ENCODE measurements at places on chromosomes 7 and 10.

DNA sequence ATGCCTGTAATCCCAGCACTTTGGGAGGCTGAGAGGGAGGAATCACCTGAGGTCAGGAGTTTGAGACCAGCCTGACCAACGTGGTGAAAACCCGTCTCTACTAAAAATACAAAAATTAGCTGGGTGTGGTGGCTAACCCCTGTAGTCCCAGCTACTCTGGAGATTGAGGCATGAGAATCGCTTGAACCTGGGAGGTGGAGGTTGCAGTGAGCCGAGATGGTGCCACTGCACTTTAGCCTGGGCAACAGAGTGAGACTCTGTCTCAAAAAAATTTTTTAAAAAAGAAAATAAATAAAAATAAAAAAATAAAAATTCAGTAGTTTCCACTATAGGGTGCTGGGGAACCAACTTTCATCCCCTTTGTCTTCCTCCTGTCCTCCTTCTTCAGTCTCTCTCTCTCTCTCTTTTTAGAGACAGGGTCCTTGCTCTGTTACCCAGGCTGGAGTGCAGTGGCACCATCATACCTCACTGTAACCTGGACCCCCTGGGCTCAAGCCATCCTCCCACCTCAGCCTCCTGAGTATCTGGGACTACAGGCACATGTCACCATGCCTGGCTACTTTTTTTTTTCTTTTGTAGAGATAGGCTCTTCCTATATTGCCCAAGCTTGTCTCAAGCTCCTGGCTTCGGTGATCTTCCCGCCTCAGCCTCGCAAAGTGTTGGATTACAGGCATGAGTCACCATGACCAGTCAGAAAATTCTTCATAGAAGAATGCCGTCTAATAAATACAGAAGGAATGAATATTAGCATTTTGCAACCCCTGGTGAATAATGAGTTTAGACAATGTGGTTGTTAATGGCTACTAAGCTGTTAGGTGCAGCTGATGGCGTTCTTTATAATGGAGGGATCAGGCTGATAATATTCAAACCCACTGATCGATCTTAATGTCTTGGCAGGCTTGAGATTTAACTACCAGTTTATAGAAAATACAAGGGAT is 20.6 kb downstream of the RBM20 start:
- DNase-seq = no peak

GRCh38 chr10:25687521-25687920 is 246.5 kb upstream of the MYO3A start:
- DNase-seq = no peak

DNA sequence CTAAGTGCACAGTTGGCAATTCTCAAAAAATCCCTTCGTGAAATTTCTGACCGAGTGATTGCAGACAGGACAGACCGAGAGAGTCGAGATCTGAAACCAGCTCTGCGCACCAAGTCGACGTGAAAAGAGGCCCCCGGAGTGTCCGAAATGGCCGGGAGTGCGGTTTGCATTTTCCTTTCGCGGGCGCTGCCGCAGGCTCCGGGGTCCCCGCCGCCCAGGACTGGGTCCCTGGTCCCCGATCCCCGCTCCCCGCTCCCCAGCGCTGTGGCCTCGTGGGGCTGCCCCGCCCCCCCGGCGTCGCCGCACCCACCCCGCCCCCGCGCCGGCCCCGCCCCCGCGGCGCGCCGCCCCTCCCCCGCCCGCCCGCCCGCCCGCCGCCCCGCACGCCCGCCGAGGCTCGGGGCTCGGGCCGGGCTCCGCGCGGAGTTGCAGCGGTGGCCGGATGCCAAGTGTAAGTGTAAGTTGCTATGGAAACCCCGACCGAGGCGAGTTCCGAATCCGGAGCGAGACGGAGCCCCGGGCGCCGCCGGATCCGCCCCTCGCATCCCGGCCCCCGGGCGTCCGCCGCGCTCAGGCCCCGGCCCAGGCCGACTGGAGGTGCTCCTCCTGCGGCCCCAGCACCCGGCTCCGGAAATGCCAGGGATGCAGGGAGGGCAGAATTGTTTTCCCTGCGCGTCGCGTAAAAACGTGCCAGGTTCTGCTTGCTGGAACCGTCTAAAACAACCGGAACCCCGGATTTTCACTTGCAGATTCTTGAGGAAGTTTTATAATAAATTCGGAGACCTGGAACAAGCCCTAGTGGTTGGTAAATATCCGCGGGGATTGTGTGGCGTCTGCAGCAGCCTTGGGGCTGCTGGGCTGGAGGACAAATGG is 4.6 kb downstream of the BMI1 start:
- DNase-seq = peak; percentile 83

DNA sequence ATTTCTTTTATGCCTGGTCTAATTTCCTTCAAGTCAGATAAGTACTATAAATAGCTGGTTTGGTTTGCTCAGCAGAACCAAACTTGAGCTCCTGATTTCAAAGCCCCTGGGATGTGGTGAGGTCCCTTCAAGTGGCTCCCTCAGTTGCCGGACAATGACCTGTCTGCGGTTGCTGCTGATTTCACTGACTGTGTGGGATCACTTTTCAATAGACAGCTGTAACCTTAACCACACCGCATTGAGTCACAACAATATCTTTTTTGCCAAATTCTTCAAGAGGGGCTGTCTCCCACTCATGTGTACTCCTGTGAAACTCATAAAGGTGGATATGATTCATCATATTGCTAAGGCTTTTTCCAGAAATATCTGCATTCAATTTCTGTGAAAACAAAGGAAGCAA is 23.1 kb upstream of the ITGA8 start:
- DNase-seq = no peak

- DNase-seq = no peak
Observed at GRCh38 chr10:6770846-6771245, 190.8 kb upstream of the PRKCQ start.

DNA sequence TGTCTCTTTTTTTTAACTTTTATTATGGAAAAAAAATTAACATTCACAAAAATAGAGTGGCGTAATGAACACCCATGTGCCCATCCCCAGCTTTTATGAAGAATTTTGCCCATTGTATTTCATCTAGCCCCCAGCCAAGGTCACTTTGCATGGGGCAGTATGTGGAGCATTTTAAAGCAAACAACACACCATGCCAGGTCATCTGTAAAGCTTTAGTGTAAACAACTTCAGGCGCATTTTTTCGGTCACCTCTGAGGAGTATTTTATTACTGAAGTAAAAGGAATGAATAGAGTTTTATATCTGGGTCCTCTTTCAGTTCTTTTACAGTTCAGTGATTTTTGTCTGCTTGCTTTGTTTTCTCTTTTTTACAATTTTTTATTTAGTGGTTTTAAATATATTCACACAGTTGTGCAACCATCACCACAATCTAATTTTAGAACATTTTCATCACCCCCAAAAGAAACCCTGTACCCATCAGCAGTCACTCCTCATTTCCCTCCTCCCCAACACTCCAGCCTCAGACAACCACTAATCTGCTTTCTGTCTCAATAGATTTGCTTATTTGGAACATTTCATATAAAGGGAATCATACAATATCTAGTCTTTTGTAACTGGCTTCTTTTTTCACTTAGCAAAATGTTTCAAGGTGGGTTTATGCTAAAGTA is 87.9 kb downstream of the SLC37A3 start:
- no peak for DNase-seq

DNA sequence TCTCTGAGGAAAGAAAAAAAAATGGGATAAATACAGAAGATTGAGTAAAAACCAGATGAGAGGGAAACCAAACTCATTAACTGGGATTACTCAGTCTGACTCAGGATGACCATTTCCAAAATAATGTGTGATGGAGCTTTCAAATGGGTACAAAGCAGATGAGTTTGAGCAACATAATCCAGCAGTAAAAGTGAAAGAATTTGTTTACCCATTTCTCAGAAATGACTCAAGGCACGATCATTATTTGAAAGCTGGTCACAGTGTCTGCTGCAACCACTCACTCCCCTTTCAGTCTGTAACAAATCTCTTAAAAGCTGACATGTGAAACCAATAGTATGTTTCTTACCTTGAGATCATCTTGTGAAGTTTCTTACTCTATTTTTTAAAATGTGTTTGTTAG is 104.7 kb upstream of the KLF14 start:
- peak; percentile 37 for DNase-seq

GRCh38 chr7:27430105-27430504 is 187.5 kb downstream of the EVX1 start:
- DNase-seq = no peak

- DNase-seq = peak; percentile 41
Observed at GRCh38 chr10:102802920-102803534, 34.2 kb downstream of the CYP17A1 start.

DNA sequence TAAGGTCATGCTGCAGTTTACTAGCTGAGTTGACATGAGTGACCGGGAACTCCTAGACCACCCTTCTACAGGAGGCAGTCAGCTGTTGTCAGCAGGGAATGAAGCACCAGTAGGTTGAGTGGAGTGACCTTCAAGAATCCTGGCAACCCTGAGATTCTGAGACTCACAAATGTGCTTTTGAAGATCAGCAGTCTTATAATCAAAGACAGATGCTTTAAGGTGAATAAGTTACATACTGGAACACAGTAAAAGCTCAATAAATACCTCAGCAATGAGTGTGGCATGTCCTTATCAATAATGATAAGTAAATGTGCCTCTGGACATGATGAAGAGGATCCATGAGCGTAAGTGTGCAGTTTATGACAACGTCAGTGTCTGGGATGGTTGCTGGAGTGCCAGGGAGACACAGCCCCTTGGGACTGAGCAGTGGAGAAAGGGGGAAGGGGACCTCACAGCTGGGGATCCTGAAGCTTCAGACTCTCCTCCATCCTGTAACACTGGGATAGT is 11.9 kb upstream of the OR6V1 start:
- DNase-seq = no peak

DNA sequence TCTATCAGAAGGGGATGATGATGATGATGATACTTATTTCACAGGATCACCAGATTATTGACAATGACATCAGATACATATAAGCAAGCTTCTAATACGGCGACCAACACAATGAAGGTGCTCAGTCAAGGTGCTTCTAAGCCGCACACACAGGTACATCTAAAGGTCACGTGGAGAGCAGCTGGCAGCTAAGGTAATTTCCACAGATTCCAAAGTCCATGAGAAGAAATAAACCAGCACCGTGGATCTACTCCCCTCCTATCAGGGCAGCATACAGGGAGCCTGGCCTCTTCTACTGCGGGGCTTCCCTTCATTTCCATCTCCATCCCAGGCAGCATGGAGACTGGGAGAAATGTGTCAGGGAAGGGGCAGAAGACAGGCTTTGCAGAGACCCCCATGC is 37.5 kb downstream of the DENND11 start:
- DNase-seq = no peak

- peak; percentile 23 for DNase-seq
Observed at GRCh38 chr7:106504645-106505044, 156.3 kb downstream of the CCDC71L start.

- no peak for DNase-seq
Observed at GRCh38 chr10:78893217-78893616, 175.5 kb upstream of the ZMIZ1 start.

GRCh38 chr7:87506246-87507180 is 31.0 kb upstream of the ABCB4 start:
- DNase-seq = no peak

DNA sequence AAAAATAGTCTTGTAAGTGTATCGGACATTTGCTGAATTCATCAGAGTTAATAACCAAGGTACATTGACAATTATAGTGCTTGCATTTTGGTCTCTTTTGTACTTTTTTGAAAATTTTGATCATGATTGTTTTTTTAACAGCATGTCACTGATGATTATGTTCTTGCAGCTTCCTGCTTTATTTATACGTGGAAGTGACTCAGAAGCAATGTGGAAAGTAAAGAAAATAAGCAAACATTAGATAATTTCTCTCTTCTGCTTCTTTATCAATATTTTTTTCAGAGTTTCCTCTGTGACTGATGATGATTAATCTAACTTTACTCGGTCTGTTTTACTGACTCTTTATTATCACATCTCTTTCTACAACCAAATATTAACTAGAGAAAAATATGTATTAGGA is 1351.9 kb downstream of the REEP3 start:
- no peak for DNase-seq

DNA sequence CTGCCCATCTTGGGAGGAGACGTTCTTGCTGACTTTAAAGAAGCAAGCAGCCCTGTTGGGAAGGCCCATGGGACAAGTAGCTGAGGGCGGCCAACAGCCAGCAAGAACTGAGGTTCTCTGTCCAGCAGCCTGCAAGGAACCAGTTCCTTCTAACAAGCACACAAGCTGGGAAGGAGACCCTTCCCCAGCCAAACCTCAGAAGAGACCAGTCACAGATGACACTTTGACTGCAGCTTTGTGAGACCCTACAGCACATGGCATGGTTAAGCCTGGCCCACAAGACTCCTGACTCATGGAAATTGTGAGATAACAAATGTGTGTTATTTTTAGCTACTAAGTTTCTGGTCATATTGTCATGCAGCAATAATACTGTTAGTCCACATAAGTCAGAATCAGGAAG is 99.9 kb downstream of the PRLHR start:
- no peak for DNase-seq

DNA sequence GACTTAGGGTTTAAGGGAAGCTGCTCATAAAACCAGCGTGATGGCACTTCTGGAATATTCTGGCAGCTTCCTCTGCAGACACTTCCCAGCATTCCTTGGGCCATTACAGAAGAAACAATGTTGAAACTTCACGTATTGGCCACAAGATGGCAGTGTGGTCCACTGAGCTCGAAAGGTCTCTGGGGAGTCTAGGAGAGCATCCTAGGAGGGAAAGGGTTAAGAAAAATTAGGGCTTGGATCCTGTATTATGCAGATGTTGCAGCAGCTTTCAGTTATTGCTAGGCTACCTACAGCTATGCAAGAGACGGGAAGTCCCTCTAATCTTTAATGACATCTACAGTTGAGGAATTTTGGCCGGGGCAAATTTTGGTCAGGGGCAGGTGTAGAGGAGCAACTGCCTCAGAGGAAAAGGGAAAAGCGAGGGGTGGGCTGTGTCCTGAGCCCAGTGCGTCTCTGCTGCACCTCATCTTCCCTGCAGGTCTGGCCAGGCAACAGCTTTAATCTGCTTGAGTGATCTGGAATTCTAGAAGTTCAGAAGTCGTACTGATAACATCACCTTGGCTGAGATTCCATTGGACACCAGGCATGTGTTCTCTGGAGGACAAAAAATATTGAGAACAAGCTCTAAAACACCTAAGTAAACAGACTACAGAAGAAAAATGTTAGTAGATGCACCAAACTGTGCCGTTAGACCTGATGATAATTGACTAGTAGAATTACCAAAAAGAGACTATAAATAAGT is 220.8 kb upstream of the PRSS58 start:
- DNase-seq = peak; percentile 56

GRCh38 chr7:50633414-50633710 is 68.2 kb upstream of the DDC start:
- DNase-seq = no peak

- no peak for DNase-seq
Observed at GRCh38 chr10:120972259-120972658, 121.1 kb downstream of the WDR11 start.

GRCh38 chr7:148503900-148504487 is 86.6 kb upstream of the C7orf33 start:
- DNase-seq = no peak
